ENCODE measurements at places on chromosomes 6 and 20.

DNA sequence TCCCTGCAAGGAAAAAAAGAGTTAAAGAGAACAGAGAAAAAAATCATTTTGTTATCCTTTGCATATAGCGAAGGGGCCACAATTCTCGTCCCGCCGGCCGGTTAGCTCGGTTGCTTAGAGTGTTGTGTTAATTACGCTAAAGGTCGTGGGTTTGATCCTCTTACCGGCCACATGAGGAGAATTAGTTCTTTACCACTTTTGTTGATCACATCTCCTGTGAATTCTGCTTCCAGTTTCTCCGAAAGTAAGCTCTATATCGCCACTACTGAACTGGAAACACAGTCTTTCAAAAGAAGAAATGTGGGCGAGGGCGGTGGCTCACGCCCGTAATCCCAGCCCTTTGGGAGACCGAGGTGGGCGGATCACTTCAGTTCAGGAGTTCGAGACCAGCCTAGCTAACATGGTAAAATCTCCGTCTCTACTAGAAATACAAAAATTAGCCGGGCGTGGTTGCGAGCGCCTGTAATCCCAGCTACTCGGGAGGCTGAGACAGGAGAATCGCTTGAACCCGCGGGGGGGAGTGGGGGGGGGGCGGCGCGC, 13.4 kb downstream of the PRSS16 start:
- no peak for DNase-seq

GRCh38 chr20:24773168-24773567, 175.9 kb upstream of the CST7 start:
- DNase-seq: no peak

DNA sequence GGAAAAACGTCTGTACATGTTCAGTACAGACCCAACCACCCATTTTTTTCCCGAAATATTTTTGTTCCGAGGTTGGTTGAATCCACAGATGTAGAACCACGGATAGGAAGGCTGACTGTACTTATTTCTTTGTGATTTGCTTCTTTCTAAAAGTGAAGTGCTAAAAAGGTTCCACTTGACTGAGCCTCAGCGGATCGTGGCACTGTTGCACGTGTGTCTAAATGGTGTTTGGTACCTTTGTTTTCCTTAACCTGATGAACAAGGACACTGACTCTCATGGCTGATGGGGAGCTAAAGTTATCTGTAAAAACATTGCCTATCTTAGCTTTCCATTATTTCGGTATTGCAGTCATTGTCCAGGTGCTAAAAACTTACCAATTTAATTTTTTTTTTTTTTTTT, 6.2 kb downstream of the BPHL start:
- no peak for DNase-seq

DNA sequence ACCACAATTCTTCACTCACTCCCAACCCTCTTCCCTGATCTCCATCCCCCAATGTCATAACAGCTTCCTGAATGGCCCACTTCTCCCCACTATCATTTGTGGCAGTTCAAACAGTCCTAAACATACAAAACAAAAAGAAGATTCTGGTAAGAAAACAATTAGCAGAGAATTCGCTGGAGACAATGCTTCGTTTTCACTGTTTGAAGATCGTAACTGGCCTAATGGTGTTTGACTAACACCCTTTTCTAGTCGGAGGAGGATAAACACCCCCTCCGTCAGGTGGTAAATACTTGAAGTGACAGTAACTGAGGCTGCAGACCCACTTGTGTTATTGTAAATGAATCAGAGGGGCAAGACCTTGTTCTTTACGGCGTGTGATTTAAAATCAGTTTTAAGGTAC, 3.8 kb downstream of the EYA2 start:
- no peak for DNase-seq

DNA sequence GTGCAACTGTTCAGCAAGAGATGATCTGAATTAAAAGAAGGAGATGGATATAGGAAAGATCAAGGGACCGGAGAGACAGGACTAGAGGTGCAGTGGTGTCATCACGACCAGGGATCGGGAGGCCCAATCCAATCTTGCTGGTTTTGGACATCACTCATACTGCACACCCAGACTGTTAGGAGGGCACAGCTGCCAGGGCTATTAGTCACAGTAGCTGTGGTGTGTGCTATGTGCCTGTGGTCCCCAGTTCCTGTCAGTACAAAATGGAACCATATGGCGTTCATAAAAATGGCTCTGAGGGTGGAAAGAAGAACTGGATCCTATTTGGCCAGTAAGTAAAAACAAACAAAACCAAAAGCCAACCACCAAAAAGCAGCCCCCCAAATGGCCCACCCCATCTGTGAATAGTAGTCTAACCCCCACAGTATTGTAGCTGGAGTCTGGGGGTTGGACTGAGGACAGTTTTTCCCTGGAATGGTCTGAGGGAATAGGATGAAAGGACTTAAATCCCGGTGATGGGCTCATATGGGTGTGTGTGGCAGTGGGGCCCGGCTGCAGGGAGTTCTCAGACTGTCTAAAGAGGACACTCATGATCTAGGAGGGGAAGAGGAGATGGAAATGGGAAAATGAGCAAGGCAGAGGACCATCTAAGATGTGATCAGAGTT, 9.3 kb upstream of the NNAT start:
- DNase-seq: peak; percentile 77

GRCh38 chr20:54063992-54064676, 6.3 kb downstream of the BCAS1 start:
- no peak for DNase-seq

- no peak for DNase-seq
Observed at GRCh38 chr6:138087593-138088325, 19.5 kb downstream of the PERP start.

- DNase-seq: no peak
Observed at GRCh38 chr20:3701061-3701998, 11.1 kb downstream of the SIGLEC1 start.

DNA sequence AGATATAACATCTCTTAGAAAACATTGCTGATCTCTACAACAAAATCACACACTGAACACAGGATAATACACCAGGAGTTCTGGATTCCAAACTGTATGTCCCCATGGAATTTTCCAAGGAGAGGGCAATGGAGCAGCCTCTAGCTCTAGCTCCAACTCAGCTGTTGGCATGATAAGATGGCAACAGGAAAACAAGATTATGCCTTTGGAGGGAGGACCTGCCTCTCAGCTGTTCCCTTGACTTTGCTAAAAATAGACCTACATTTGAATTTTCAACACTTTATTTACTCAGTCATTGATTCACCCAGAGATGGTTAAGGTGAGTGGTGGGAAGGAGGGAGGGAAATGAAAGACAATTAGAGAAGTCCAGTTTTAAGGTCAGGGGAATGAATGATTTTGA, 246.7 kb downstream of the ALDH8A1 start:
- DNase-seq: no peak

- no peak for DNase-seq
Observed at GRCh38 chr6:143775336-143775735, 67.8 kb upstream of the LTV1 start.

DNA sequence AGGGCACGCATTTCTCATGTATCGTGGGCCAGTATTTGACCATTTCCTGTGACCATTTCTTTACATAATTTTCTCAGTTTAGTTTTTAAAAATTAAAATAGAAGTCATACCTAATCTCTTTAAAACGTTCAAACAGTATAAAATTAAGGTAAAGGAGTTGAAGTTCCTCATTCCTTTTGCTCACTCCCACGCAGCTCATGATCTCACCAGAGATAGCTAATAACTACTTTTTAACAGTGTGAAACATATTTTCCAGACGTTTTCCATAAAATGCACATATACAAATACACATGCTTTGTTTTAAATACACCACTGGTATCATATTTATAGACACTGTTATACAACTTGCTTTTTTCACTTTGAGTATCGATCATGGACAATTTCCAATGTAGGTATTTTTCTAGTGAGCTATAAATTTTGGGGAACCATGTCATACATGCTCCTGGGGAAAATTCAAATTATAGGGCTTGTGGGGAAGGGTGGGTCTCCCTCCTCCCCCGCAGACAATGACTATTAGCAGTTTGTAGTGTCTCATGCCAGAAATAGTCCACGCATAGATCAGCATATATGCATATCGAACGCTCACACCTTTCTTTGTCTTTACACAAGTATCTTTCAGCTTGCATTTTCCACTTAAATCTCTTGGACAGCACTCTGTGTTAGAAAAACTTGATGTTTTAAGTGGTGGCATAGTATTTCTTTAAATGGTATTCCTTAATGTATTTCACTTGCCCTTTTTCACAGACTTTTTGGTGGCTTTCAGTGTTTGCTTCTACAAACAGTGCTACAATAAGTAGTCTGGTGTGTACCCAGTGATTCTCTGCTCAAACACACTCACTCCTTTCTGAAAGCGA, 145.5 kb upstream of the ZNF217 start:
- no peak for DNase-seq

DNA sequence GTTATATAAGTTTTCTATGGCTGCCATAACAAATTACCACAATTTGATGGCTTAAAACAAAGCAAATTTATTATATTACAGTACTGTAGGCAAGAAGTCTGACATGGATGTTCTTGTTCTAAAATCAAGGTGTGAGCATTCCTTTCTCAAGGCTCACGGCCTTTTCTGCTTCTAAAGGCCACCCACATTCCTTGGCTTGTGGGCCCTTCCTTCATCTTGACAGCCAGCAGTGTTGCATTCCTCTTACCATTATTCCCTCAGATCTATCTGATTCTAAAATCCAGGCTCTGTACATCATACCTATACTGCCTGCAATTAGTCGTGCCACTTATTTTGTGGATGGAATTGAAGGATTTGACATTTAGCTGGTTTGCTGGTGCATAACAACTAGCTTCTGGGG, 3.6 kb downstream of the CNBD2 start:
- DNase-seq: no peak

- DNase-seq: no peak
Observed at GRCh38 chr6:93454533-93454932, 35.2 kb upstream of the EPHA7 start.

DNA sequence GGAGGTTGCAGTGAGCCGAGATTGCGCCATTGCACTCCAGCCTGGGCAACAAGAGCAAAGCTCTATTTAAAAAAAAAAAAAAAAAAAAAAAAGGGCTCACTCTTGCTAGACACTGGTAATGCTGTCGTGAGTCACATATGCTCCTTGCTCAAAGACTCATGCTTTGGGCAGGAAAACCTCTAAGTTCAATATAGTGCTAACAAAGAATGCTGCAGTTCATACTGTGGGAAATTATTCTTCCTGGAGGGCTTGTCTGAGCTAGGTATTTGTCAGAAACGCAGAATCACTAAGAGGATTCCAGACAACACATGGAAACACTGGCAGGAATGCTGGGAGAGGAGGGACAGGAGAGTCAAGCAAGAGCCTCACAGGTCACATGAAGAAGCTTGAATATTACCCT, 2.3 kb upstream of the LYRM2 start:
- DNase-seq: no peak

DNA sequence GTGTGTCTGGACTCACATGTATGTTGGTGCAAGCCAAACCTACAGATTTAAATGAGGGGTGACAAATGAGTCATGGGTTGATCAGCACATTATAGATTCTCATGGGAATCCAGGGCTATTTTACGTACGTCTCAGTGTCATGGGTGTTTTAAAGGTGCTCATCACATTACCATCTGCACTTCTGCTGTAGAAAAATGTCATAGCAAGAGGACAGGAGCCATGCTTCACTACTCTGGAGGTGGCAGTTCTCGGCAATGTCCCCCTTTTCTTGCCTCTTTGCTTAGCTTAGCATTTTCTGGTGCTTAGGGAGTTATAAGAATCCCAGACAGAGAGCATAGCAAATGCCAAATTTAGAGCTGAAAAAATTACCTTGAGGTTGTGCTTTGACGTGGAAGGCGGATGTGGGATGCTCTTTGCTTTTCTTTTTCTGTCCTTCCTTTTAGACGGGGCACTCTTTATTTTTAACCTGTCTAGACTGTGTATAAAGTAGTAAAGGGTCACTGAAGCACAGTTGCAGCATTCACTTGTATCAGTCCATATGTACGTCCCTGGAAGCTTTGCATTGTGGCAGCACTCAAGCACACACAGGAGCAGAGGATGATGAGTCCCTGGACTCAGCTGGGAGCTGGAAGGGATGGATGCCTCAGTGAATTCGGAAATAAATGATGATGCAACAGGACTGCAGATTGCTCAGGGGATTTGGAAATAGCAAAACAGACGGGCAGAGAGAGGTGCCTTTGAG, 139.7 kb downstream of the SYNDIG1 start:
- DNase-seq: no peak

DNA sequence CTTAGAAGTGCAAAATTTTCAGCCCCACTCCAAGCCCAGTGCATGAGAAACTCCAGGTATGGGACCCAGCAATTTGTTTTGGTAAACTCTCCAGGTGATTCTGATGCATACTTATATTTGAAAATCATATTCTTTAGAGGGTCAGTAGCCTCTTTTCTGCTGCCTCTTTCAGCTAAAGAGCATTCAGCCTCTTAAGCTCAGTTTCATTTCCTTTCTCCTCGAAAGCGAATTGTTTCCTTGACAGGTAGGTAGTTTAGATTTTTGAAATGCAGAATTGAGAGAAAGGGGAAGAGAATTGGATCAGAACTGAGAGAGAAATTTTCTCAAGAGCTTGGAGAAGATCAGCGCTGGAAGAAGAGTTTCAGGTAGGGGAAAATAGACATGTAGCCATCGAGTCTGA, 995.8 kb upstream of the FLRT3 start:
- DNase-seq: no peak

GRCh38 chr6:106939848-106940247, 34.7 kb downstream of the CD24 start:
- DNase-seq: no peak

- no peak for DNase-seq
Observed at GRCh38 chr6:156676721-156677120, 100.5 kb upstream of the ARID1B start.

DNA sequence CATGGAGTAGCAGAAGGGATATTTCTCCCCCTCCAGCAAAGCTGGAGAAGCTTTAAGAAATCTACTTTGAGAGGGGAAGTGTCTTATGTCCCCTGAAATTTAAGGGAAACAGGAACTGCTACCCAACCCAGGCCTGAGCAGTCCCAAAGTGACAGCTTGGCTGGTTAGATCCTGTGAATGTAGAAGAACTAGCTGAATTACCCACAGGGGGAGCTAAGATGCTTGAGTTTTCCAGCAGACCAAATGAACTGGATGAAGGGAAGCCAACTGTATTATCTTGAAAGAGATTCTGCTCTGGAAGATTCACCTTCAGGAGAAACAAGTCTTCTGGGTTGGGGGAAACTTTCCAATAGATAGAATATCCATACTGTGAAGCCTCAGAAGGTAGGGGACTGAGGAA, 303.3 kb upstream of the MMS22L start:
- DNase-seq: peak; percentile 11

- no peak for DNase-seq
Observed at GRCh38 chr6:137044366-137045221, at the start of gene IL20RA. TSS of gene IL20RA (minus strand) at chr6:137044965. CDS start at chr6:137044728, 237 bp downstream.

DNA sequence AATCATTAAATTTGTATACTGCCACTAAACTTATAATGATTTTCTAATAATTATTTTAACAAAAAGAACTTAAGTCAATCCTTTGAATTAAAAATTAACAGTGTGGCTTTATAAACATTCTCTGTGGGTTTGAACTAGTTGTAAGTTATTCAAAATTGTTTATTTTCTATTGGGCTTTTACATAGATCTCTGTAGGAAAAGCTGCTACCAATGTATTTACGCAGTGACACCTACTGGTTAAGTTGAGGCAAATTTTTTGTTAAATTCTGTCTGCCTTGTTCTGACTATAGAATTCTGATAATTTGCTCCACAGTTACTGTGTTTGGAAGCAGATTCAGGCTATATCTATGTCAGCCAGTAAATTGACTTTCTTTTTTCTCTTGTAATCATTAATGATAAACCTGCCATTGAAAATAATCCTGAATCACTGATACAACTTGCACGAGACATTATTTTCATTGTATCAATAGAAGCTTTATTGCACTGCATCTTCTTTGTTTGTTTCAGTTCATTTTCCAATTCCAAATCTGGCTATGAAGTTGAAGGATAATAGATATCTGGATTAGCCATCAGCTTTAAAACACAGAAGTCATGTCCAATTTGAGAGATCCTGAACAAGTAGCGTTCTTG, 66.0 kb upstream of the UTRN start:
- DNase-seq: no peak

Measured in GM04503 (cell line).